Fibroblast of lung (primary cell): ENCODE measurements at places on chromosomes 5 and 9. TPM values are rescaled to one million over a fixed set of nuclear protein-coding genes. Genes with fewer than 3 reads are reported as not detected.

Gene OR1L1
- not detected in 2 replicates for total RNA-seq

Gene HINT1
- total RNA-seq: 181 and 225 TPM in 2 replicates

Gene PCDHGA8
- total RNA-seq: 2.6 and 4.6 TPM in 2 replicates

- no peak for DNase-seq
Measured at GRCh38 chr5:66344544-66344943, 200.4 kb downstream of the SREK1 start.

GRCh38 chr5:65105301-65105700 is 336.6 kb downstream of the CWC27 start:
- no peak for DNase-seq

Gene CDC25C
- 0.26 and 3.0 TPM in 2 replicates for total RNA-seq

Gene CLPTM1L
- total RNA-seq: 189 and 215 TPM in 2 replicates

Gene CCL27
- total RNA-seq: 0.26 TPM in 1 of 2 replicates, not detected in the other

- DNase-seq: no peak
Measured at GRCh38 chr9:68457803-68458202, 82.9 kb downstream of the TMEM252 start.

DNA sequence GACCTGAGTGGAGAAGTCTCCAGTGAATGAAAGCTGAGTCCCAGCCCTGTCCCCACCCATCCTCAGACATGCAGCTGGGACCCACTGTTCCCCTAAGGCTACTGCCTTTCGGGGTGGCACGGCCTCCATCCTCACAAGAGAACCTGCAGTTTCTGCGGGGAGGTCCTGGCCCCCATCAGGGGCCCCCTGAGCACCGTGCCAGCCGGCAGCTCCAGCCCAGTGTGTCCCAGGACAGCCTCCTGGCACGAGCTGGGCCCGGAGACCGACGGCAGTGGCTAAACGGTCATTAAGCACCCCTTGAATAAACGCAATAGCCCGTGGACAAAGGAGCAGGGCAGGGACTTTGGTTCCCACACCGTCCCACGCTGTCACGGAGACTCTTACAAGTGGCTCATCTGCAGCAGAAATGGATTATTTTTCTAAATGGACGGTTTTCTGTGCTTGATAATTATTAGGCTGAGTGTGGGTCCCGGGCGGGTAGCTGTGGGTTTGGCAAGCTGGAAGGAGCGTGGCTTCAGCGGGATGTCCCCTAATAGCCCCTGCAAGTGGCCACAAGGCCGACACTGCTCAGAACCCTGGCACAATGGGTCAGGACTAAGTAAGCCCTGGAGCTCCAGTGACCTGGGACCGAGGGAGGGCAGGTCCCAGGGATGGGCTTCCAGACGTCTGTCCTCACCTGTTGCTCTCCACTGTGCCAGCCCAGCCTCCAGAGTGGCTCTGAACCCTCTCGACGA is 17.4 kb downstream of the FAM78A start:
- no peak for DNase-seq

Gene CD72
- total RNA-seq: 1.0 and 2.8 TPM in 2 replicates

Gene HAND1
- total RNA-seq: not detected in 2 replicates

GRCh38 chr5:69217548-69218526 is 16.8 kb upstream of the CDK7 start:
- peak; percentile 91 for DNase-seq

Gene FOXD4L3
- under 0.01 TPM in 1 of 2 replicates, not detected in the other for total RNA-seq

GRCh38 chr9:100725371-100725770 is 147.5 kb downstream of the CAVIN4 start:
- DNase-seq: no peak

DNA sequence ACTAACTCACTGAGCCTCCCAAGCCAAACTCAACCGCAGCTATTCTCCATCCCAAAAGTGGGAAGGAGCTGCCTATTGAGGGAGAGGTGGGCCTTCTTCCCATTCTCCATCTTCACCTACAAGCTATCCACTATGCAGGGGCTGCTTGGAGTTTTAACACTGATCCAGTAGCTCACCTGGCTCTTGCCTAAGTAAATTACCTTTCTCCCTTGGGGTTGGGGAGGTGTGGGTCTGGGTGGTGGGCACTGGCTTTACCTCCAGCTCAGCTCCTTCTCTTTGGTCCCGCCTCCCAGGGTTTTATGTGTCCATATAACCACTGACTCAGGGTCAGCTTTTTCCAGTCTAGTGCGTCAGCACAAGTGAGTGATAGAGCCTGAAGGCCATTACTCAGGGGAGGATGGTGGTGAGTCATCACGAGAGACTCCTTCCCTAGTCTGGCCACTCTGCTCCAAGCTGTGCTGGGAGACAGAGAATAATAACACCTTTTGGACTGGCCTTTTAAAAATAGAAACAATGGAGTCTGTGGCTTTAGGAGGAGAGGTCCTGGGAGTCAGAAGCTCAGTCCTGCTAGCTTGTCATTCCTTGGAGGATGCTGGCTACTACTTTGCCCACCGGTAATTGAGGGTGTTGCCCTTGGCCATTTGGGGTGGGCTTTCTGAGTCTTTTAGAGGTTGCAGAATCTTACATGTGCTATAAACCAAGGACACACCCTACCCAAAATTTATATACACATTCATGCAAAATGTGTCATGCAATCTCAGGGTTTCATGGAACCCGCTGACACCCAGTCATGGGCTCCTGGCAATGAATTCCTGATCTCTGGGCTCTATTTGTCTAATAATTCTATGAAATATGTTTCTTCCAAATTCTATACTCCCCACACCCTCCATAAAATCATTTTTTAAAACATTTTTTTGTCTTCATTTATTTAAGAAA is 35.6 kb upstream of the ATP6V1G1 start:
- DNase-seq: peak; percentile 99

DNA sequence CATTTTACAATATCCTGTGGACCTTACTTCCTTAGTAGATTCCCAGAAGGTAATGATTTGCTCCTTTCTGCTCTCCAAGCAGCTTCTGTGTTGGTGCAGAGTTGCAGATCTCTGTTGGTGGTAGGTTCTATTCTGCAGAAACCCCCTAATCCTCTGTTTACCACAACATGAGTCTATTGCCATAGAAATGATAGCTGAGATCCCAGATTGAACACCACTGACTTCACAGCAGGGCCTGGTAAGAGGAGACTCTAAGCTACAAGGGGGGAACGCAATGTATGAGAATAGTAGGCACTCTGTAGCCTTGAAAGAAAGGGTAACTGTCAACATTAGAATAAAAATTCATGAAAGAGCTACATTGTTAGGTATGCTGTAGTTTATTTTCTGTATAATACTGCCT is 59.5 kb downstream of the MUSK start:
- no peak for DNase-seq

GRCh38 chr9:93674580-93675335 is 98.4 kb downstream of the PHF2 start:
- no peak for DNase-seq

Gene BTNL8
- total RNA-seq: not detected in 2 replicates

DNA sequence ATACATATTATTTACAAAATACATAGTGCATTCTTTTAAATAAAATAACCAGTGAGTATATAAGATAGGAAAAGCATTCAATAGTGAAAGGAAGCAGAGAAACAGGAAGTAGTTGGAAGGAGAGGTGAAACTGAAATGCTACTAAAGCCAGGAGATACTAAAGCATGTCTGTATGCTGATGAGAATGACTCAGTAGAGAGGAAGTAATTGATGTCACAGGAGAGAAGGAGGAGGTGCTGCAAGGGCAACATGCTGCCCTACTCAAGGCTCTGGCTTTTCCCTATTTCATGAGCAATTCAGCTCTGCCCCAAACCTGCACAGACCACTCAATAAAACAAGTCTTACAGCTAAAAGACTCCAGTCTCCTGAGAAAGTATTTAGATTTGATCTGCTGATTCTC is 108.5 kb upstream of the TXNDC8 start:
- no peak for DNase-seq

DNA sequence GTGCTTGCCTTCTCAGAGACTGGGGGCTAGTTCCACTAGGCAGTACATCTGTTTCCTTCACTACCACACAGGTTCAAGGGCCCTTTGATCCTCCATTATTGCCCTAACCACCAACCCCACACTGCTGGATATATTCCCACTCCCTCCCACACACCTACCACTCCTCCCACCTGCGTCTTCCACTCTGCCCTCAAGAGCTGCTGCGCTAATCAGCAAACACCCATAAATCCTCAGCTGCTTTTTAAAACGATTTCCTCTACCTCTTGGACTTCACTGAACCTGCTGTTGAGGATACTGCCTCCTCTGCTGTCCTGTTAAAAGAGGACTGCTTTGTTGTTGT is 120.9 kb downstream of the MAPKAP1 start:
- DNase-seq: no peak
